Aorta (tissue), 5 donors: ENCODE measurements at places on chromosomes 2 and 18. TPM values are rescaled to one million over a fixed set of nuclear protein-coding genes. Genes with fewer than 3 reads are reported as not detected.
A peak's percentile ranks its signal among the peaks of the same experiment; 100 is the strongest.

DNA sequence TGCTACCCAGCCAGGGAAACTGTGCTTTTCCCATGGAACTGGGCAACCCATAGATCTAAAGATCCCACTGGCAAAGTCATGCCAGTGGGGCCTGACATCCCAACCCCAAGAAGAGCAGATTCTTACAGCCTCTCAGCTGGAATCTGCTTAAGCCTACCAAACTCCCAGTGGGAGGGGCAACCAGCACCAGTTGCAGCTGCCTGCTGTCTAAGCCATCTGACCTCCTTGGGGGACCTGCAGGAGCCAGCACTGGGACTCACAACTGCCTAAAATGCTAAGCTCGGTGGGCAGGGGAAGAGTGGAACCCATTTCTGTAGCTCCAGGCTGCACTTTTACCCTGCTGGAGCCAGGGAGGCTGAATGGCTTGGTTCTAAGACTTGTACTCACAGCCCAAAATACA lies 770.7 kb upstream of the SLC8A1 start:
- no peak for DNase-seq

DNA sequence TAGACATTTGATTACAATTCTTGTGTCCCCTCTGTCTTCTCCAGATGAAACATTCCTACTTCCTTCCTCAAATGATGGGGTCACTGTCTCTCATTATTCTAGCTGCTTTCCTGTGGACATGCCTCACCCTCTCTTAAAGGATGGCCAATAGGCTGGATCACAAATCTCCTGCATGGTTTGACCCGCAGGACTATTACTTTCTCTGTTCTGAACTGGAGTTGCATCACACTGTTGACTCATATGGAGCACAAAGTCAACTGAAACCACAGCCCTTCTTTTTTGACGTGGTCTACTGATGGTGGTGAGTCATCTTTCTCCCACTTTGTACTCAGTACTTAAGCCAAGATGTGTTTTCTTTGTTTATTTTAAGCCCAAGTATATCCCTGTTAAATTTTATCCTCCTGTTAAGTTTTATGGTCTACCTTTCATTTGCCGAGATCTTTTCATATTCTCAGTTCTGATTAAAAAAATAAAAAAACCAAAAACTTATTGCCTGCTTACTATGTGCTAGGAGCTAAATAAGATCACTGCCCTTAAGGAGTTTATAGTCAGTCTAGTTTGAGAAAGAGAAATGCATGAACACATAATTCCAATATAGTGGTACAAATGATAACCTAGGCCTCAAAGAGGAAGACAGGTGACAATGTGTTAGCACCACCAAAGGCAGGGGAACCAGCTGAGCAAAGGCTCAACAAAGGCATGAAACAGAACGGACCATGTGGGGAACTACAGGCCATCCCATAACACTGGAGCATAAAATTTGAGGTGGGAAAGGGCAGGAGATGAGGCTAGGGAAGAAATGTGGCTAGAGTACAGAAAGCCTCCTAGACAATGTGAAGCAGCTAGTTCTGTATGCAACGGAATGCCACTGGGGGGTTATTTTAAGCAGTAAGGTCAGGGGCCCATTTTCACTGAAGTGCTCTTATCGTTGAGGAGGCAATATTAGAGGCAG lies 67.6 kb upstream of the ZFP36L2 start:
- no peak for DNase-seq

DNA sequence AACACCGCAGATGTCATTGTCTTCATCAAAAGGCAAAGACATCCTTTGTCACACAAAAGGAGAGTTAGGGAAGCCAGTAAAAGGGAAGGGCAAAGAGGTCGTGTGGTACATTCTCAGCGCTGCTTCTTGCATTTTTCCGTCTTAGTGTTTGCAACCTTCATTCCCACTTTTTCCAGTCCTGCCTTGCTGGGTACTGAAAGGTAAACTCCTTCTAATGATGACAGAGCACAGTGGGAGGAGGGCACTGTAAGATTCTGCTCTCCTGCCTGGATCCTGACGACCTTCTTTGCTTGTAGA lies 424.3 kb upstream of the MEX3C start:
- no peak for DNase-seq

DNA sequence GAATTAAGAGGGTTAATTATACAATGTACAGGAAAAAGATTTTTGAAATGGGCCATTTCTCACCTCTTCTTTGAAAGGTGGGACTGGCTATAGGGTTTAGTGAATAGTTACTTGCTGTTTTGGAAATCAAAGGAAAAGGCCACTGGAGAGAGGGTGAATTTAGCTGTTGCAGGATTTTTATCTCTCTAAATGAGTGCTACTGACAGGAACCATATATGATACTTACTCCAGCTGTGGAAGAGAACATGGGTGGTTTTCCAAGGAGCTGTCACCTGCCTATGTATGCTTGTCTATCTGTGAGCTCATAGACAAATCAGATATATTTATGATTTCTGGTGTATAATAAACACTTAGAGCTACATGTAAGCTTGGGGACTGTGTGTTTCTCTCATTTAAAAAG lies 430.4 kb downstream of the MTX2 start:
- DNase-seq = no peak

GRCh38 chr2:60400462-60401246 lies 152.8 kb downstream of the BCL11A start:
- no peak for DNase-seq

- peak; percentile 77 for DNase-seq
These were observed 64.0 kb upstream of the CABLES1 start for GRCh38 chr18:23071285-23071684.

DNA sequence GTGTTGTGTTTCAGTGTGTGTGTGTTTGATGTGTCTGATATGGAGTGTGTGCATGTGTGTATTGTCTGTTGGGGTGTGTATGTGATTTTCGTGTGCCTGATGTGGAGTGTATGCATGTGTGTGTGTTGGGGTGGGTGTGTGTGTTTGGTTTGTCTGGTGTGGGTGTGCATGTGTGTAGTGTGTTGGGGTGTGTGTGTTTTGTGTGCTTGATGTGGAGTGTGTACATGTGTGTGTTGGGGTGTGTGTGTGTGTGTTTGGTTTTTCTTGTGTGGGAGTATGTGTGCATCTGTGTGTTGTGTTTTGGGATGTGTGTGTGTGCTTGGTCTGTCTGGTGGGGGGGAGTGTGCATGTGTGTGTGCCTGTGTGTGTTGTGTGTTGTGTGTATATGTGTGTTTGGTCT lies 247.4 kb upstream of the ST6GAL2 start:
- no peak for DNase-seq

GRCh38 chr2:12068796-12069538 lies 322.5 kb downstream of the LPIN1 start:
- no peak for DNase-seq

- DNase-seq = no peak
These were observed 49.9 kb downstream of the SNED1 start for GRCh38 chr2:241048149-241048948.

- no peak for DNase-seq
These were observed 101.0 kb downstream of the GPD2 start for GRCh38 chr2:156537141-156537540.

DNA sequence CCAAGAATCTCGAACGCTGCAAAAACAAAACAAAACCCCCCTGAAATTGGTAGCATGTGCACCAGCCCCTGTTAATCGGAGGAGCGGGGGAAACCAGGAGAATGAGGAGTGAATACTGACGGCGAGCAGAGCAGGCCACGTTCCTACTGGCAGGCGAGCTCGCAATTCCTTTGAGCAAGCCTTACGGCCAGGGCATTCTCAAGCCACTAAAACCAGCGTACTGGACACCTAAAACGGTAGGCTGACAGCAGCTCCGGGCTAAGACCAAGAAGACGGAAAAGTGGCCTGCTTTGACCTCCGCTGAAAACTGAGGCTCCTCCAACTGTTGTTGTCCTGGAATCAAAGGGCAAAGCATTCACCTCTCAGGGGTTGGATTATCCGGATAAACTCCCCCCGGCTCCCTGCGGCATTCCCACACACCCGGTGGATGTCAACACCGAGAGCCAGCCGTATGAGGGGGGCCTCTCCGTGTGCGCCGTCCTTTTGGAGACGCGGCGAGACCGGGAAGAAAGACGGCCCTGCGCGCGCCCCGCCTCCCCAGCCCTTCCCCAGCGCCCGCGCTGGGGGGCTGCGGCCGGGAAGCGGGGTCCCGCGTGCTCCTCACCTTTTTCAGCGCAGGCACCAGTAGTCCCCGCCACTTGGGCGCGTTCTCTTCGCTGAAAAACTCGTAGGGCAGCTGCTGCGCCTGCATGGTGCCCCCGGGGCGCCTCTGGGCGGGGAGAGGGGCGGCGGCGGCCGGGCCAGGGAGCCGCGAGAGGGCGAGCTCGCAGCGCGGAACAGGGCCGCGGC lies 925 bp downstream of the SOS1 start:
- peak; percentile 73 for DNase-seq

- DNase-seq = peak; percentile 92
These were observed 32.8 kb upstream of the SLC14A1 start for GRCh38 chr18:45690975-45691815.

GRCh38 chr2:31266804-31267203 lies 32.9 kb downstream of the EHD3 start:
- DNase-seq = no peak

DNA sequence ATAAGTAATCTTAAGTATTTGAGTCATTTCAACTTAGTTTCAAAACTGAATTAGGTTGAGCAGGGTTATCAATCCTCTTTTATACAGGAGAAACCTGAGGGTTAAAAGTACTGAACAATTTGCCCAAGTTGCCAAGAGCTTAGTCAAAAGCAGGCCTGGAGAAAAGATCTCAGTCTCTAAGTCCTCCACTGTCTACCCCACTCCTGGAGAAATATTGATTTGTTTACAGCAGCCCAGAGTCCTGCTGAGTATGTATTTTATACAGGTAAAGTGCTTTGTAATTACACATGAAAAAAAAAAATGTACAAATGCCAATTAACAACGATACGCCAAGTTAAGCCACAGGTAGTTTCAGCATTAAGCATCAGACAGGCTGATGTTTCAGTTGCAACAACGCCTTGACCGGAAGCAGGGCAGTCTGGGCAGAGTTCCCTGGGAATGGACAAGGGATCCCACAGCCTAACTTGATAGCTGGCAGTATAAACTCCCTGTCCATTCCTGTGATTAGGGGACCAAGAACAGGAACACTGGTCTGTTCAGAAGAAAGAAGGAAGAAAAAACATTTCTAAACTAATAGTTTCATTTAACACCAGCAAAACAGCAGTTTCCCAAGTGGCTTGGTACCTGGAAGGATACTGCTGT lies 132.9 kb downstream of the MYO5B start:
- no peak for DNase-seq

DNA sequence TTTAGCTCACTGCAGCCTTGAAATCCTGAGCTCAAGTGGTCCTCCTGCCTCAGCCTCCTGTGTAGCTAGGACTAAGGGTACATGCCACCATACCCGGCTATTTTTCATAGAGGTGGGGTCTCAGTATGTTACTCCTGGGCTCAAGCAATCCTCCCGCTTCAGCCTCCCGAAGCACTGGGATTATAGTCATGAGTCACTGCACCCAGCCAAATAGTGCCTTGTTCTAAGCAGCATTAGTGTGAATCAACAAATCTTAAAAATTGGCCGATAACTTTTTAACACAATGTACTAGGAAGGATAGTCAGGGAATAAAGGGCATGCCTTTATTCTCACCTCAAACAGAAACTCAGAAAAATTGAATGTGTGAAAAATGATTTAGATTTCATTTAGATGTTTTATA lies 51.6 kb downstream of the XRCC5 start:
- no peak for DNase-seq

GRCh38 chr18:21550510-21550970 lies 50.0 kb downstream of the ESCO1 start:
- no peak for DNase-seq

DNA sequence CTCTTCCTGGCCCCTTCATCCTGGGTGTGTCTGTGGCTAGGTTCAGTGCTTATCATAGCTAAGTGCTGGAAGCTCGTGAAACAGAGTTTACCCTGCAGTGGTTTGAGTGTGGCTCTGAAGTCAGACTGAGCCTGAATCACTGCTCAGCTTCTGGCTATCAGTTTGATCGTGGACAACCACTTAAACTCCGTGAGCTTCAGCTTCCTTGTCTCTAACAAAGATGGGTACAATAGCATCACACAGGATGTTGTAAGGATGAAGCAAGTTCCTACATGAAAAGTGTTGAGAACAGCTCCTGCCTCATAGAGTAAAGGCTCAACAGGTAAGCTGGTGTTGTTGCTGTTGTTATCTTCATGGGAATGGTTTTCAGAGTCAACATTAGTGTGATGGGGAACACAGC lies 210.3 kb downstream of the CLIP4 start:
- no peak for DNase-seq

The MEP1B gene
- total RNA-seq = not detected

The FBXO36 gene
- total RNA-seq = 1.9 TPM

The RPIA gene
- 9.8 TPM for total RNA-seq

The UBXN2A gene
- 19.5 TPM for total RNA-seq

The CPLX4 gene
- total RNA-seq = not detected

The ATP6V1C2 gene
- total RNA-seq = 1.7 TPM

The DES gene
- total RNA-seq = 314 TPM

The OR6B2 gene
- not detected for total RNA-seq

The STAT4 gene
- total RNA-seq = 3.8 TPM

The LOXL3 gene
- total RNA-seq = 27.1 TPM
